ENCODE measurements at places on chromosomes 2 and 18.

- peak; percentile 18 for DNase-seq
Measured at GRCh38 chr2:49861821-49862220, 707.5 kb upstream of the FSHR start.

- no peak for DNase-seq
Measured at GRCh38 chr2:137223722-137224121, 458.4 kb downstream of the THSD7B start.

- DNase-seq: no peak
Measured at GRCh38 chr2:191352536-191352935, 107.3 kb downstream of the MYO1B start.

DNA sequence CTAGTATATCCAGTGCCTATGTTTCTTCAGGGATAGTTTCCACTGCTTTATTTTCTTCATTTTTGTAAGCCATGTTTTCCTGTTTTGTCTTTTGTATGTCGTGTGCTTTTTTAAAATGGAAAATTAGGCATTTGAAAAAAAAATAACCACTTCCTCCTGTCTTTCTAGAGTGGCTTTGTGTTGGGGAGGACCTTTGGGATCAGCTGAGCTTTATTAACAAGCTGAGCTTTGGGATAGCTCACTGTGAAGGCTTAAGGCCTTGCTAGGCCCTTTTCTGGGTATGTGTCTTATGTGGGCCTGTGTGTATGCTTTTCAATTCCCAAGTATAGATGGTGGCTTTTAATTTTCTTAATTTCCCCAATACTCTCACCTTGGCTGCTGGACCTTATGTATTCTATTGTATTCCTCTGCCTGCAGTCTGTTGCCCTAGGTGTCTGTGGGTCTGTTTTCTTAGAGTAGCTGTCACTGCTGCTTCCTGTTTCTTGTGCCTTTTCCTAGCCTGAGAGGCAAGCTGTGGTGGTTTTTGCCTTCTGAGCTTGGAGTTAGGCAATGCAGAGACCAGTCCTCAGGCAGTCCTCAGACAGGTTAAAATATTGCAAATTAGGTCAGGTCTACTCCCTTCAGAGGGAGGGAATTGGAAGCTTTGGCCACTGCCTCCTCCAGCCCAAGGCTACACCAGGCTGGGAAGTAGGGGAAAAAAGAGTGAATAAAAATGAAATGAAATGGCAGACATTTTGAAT is 134.7 kb downstream of the LDLRAD4 start:
- DNase-seq: peak; percentile 21

All from globus pallidus (tissue), 1 donor.